Stimulated activated CD4-positive, alpha-beta T cell treated with anti-CD3 and anti-CD28 coated beads, TNF-alpha, amount 100 ng/mL, for 24 hours (primary cell): ENCODE measurements at places on chromosomes 7 and 10.

DNA sequence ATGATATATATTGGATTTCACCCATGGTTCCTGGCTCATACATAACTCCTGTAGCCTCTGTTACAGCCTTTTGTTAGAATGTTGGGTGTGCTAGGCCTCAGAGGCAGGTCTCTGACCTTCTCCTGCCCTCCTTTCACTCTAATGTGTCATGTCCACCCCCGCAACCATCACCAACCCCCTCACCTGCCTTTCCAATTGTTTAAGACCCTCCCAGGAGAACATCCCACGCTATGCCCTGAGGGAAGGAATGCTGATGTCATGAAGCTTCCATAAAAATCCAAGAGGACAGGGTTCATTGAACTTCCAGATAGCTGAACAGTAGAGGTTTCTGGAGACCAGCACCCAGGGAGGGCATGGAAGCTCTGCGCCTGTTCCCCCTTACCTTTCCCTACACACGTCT is 30.8 kb upstream of the C10orf67 start:
- no peak for DNase-seq

DNA sequence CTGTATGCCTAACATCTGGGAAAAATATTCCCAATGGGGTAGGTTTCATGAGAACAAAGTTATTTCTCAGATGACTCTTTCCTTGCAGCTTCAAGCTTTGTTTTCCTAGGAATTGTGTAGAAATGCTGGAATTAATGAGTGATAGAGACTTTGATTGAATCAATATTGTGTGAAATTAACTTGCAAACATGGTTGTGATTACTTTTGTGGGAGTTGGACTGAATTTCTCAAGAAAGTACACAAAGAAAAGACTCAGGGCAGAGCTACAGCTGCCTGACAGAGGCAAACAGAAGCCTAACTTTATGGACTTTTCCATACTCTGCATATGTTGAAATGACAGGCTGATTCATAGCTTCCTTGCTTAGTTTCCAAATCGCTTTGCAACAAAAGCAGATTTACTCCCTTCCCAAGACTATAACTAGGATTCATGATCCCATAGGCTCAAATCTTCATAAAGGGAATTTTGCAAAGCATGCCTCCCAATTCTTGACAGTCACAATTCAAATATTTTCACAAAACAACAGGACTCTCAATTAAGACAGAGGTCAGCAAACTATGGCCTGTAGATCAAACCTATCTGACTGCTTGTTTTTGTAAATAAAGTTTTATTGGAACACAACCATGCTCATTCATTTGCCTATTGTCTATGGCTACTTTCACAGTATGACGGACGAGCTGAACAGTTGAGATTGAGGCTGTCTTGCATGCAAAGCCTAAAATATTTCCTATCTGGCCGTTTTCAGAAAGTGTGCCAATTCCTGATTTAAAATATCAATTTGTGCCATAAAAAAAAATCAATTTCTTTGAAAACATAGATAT is 27.6 kb downstream of the NRP1 start:
- no peak for DNase-seq

DNA sequence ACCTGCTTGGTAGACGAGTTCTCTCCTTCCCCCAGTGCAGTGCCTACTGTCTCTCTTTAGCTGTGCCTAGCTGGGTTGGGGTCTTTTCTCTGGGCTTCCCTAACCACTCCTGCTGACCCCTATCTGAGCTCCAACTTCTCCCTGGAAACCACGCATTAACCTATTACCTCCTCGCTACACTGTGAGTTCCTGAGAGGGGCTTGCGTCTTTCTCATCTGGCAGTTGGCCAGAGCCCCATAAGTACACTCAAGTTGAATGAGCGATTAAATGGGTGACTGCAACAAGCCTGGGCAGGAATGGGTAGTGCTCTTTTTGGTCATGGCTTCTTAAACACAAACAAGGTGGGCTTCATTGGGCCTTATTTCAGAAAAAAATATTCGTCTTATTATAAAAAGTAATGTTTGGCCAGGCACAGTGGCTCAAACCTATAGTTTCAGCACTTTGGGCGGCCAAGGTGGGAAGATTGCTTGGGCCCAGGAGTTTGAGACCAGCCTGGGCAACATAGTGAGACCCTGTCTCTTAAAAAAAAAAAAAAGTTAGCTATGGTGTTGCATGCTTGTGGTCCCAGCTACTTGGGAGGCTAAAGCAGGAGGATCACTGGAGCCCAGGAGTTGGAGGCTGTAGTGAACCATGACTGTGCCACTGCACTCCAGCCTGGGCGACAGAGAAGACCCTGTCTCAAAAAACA is 41.4 kb downstream of the SYPL1 start:
- no peak for DNase-seq

- no peak for DNase-seq
Measured at GRCh38 chr7:7510794-7511193, 24.9 kb downstream of the COL28A1 start.

- DNase-seq: no peak
Measured at GRCh38 chr7:101905203-101905865, 87.9 kb downstream of the CUX1 start.

DNA sequence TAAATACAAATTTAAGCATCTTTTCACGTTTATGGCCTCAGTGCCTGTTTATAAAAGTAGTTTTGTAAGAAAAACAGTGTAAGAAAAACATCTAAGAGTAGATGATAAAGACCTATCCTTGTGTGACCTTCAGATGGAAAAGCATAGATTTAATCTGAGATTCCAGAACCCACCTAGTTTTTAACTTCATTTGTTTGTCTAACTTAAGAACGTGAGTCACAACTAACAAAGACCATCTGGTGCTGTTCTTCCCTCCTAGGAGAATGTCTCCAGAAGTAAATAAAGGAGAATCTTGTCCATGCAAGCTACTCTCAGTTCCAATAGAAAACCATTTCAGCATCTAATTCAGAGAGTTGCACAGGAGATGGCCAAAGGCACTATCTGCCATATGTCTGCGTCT is 265.4 kb upstream of the C7orf33 start:
- no peak for DNase-seq

DNA sequence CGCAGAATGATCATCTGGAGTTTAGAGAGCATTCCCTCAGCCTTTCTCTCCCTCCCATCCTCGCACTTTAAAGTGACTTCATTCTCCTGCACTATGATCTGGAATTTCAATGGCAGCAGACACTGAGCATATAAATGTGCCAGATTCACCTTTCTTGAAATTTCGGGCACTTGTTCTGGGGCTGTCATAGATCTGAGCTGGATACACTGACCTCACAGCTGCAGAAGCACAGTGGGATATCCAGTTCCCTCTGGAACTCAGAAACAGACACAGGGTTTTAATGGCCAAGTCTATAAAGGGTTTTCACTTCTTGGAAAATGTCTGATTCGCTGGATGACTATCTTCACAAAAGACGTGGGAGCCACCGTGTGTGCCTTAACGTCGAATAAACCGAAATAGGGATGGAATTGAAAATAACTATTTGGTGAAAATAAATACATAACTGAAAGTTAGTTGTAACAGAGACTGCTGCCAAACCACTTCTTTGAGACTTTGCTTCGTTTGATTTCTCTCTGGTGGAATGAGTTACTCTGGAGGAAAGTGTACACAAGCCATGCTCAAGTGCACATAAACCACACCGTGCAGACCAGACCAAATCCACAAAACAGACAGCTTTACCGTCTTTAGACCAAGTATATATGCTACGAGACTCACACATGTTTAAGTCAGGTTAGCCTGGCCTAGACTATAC is 126.1 kb downstream of the SVIL start:
- no peak for DNase-seq

GRCh38 chr7:116779216-116779615 is 83.2 kb upstream of the CAPZA2 start:
- DNase-seq: no peak

GRCh38 chr7:71697400-71697799 is 565.5 kb downstream of the GALNT17 start:
- DNase-seq: no peak

- no peak for DNase-seq
Measured at GRCh38 chr10:1216574-1217236, 160.5 kb downstream of the WDR37 start.

GRCh38 chr10:96505150-96506136 is 8.3 kb downstream of the TLL2 start:
- no peak for DNase-seq

- no peak for DNase-seq
Measured at GRCh38 chr10:54742416-54742815, 58.6 kb downstream of the PCDH15 start.

- DNase-seq: no peak
Measured at GRCh38 chr7:107959527-107959898, 43.4 kb downstream of the LAMB1 start.

GRCh38 chr10:122098924-122099323 is 110.0 kb downstream of the TACC2 start:
- no peak for DNase-seq

GRCh38 chr10:52284416-52285013 is 29.6 kb upstream of the DKK1 start:
- DNase-seq: no peak

- DNase-seq: no peak
Measured at GRCh38 chr10:48357631-48358030, 51.2 kb downstream of the MAPK8 start.

DNA sequence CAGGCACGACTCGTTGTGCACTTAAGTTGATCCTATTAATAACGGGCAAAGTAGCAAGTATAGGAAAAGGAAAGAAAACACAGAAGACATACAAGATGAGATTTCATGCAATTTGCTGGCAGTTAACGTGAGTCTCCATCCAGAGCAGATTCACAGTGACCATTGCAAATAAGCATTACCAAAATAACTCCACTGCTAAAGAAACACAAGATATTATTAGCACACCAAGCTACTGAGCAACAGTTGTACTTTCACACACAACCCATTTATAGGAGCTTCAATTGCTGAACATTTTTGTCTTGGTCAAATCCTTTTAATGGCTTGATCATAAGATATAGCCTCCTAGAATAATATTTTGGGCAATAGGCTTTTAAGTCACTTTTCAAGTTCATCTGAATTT is 187.7 kb upstream of the HGF start:
- DNase-seq: no peak

DNA sequence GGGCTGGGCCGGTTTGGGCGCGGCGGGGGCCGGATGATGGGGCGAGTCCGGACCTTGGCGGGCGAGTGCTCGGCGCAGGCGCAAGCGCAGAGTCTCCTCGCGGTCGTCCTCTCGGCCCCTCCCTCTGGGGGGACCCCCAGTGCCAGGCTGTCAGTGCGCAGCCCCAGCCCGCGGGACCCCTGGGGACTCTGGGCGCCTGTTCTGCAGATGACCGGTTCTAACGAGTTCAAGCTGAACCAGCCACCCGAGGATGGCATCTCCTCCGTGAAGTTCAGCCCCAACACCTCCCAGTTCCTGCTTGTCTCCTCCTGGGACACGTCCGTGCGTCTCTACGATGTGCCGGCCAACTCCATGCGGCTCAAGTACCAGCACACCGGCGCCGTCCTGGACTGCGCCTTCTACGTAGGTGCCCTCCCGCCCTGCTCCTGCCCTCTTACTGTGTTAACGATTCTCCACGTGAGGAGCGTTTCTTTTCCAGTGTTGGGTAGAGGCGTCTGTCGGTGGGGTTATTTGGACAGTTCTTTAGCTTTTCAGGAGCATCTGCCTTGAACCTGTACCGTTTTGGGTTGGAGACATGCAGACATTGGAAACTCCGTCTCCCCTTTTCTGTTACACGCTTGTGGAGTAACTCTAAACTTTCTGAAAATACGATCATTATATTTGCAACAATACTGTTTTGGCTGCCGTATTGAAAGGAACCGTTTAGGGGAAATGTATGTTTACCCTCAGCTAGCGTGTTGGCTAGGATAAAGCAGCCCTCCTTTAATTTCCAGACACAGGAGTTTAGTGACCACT is 706 bp downstream of the BUB3 start:
- no peak for DNase-seq

DNA sequence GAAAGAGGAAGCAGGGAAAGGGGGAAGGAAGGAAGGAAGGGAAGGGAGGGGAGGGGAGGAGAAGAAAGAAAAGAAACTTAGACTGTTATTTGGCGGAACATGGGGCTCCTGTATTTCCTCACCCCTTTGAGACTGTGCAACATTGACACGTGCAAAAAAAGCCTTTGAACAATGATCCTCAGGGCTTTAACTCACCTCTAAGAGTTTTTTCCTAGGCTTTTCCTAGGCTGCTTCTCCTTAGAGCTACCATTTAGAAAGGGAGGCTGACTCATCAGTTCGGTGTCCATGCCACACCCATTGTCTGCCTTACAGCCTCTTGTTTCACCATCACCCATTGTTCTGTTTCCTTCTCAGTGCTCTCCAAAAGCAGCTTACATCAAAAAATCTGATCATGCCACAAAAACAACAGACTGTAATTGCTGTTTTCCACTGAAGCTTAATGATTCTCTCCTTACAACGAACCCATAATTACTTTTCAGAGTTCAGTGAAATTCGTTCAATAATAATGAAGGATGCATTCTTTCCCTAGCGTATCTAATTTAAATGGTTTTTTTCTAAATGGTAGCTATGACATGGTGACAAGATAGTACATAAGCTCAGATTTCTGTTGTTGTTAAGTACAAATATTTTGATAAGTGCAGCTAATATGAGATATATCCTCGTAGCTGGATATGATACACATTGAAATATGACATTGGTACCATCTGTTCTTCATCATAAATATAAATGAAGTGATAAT is 90.8 kb downstream of the PRLHR start:
- DNase-seq: no peak

GRCh38 chr10:12806228-12807095 is 195.1 kb downstream of the CCDC3 start:
- DNase-seq: no peak

- DNase-seq: no peak
Measured at GRCh38 chr10:13201132-13201531, 33.0 kb downstream of the UCMA start.

DNA sequence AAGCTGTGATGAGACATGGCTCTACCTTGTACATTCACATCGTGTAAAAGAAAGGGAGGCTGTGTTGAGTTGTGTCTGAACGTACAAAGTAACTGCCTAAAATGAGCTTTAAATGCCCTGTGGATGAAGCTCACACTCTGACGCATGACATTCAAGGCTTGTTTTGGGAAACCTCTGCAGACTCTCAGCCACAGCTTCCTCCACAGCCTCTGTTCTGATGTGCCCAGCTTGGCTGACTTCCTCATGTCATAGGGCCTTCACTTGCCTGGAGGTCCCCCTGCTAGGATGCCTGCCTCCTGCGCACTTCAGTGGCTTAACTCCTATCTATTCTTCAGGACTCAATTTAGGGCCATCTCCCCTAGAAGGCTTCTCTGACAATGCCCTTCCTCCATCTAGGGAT is 230.0 kb upstream of the HABP2 start:
- DNase-seq: no peak

DNA sequence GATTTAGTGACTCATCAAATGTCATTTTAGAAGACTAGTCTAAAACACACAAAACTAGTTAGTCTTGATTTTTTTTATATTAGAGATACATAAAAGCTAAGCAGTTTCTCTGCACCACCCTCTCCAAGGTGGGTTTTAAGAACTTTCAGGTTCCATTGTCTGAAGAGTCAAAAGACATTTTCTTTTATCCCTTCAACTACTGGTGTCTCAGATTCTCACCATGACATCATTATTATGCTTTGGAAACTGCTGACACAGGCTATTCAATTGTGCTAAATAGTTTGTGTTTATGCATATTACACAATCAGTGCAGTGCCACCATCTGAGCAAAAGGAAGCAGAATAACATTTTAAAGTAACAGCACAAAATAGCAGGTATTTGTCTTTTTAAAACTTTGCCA is 52.2 kb downstream of the IGF2BP3 start:
- no peak for DNase-seq
